ENCODE measurements at places on chromosomes 7 and 10.

DNA sequence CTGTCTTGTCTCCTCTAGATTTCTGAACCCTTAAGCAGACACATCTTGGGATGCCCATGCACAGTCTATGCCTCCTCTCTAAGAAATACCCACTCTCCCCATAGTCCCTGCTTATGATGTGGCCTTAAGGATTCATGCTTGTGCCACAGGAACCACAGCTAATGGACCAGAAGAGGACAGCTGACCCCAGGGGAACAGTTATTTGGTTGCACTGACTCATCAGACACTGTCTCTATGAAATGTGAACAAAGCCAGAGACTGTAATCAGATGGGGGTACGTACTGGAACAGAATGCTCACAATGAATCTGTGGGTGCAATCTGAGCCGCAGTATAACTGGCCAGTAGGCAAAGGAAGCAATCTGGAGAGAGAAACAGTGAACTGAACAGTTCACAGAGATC is 121.9 kb downstream of the USP6NL start:
- DNase-seq = no peak

DNA sequence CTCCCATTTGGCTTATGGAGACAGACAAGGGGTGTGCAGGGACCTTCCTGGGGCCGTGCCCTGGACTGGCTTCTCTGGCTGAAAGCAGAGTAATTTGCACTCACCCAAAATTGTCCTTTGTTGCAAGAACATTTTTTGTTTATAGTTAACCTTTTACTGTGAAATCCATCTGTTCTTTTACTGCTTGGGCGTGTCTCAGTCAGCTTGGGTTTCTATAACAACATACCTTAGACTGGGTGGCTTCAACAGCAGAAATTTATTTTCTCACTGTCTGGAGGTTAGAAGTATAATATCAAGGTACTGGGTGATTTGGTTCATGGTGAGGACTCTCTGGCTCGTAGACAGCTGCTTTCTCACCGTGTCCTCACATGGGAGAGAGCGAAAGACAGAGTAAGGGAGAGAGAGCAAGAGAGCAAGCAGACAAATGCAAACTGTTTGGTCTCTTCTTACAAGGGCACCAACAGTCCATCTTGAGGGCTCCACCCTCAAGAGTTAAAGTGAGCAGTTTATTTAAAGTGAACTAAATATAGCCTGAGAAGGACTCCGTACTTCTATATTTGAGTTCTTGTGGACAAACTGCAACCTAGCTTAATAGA is 131.0 kb upstream of the NPY start:
- DNase-seq = no peak

DNA sequence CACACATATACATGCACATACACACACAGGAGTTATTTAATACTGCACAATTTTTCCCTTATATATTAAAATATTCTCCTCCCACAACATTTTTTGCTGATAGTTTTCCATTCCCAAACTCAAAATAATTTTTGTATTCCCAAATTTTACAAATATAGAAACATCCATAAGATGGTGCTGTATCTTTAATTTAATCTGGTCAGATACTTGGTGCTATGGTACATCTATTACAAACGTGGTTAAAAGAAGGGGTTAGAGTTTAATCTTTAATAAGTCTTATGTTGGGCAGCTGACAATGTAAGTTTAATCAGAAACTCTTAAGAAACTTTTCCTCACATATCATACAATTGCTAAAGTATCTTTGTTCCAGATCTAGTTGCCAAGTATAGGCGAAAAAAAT is 10.2 kb upstream of the CADPS2 start:
- DNase-seq = no peak

DNA sequence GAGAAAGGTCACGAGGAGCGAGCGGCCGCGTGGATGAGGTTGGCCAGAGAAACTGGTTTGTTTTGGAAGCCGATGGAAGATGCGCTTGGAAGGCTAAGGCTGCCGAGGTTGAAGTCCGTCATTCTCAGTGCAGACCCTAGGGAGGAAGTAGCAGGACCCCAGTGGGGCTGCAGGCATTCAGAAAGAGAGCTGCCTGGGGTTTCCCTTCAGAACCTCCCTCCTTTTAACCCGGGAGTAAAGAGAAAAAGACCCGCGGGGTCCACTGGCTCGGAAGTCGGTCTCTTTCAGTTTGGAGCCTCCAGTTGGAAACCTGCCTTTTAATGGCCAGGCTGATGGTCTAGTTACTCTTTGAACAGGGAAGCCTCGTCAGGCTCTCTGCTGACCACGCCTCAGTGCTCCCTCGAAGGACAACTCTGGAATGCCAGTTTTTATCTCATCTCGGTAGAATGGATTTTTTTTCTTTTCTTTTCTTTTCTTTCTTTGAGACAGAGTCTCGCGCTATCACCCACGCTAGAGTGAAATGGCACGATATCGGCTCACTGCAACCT is 188.6 kb downstream of the CUX1 start:
- no peak for DNase-seq

DNA sequence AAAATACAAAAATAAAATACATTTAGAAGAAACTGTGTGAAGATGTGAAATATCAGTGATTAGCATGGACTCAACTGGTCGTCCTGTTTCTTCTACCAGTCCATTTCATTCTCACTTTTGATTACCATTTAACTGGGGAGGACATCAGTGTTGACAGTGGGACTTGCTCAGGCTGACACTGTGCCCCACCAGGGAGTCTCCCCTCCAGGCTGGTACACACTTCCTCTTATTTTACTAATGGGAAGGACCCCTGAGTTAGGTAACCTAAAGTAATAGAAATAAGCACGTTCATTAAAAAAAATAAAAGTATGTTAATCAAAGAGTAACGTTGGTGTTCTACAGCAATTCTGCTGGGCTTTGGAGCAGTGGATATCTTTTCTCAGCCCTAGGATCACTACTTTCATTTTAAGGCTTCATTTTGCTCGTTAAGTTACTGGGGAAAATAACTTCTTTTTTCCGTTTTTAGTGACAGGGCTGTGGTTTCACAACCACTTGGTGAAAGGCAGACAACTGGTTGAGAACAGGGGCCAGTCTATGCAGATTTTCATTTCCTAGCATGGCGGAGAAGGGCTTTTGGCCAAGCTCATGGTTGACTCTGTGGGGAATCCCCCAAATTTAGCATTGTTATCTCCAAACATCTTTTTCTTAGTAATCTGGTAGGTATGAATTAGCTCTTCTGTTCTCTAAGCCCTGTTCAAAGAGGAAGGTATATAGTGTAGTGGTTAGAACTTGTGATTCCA is 2.1 kb downstream of the SNX10 start:
- DNase-seq = no peak
